Upper lobe of right lung (tissue), 1 donor: ENCODE measurements at places on chromosomes 7 and 10.

- DNase-seq: no peak
Measured at GRCh38 chr10:57950442-57950974, 317.2 kb downstream of the IPMK start.

GRCh38 chr10:72146559-72147323, 58.4 kb upstream of the SPOCK2 start:
- DNase-seq: no peak

- DNase-seq: no peak
Measured at GRCh38 chr10:6102128-6102527, 13.3 kb downstream of the RBM17 start.

GRCh38 chr7:12619461-12620069, 49.0 kb downstream of the SCIN start:
- no peak for DNase-seq

GRCh38 chr7:23788843-23789242, 78.8 kb downstream of the STK31 start:
- no peak for DNase-seq

GRCh38 chr10:99661377-99661763, 2.1 kb downstream of the ENTPD7 start:
- DNase-seq: no peak

GRCh38 chr10:85602713-85603112, 763.9 kb downstream of the GRID1 start:
- DNase-seq: no peak

GRCh38 chr7:45584261-45585210, 10.4 kb downstream of the ADCY1 start:
- DNase-seq: no peak

GRCh38 chr10:71092812-71093401, 119.5 kb upstream of the UNC5B start:
- peak; percentile 31 for DNase-seq

DNA sequence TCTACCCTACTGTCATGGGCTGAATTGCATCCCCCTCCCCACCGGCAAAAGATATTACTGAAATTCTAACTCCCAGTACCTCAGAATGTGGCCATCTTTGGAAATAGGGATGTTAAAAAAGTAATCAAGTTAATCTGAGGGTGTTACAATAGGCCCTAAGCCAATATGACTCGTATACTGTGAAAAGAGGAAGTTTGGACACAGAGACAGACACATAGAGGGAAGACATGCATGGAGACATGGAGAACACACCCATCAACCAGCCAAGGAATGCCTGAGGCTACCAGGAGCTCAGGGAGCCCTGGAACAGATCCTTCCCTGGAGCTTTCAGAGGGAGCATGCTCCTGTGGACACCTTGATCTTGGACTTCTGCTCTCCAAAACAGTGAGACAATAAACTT, 138.2 kb upstream of the ADO start:
- no peak for DNase-seq

DNA sequence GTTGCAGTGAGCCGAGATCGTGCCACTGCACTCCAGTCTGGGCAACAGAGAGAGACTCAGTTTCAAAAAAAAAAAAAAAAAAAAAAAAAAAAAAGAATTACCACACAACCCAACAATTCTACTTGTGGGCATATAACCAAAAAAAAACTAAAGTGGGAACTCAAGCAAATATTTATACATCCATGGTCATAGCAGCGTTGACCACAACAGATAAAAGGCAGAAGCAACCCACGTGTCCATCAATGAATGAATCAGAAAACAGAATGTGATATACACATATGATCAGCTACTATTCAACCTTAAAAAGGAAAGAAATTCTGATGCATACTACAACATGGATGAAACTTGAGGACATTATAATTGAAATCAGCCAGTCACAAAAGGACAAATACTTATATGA, 179.3 kb upstream of the NEBL start:
- DNase-seq: no peak

DNA sequence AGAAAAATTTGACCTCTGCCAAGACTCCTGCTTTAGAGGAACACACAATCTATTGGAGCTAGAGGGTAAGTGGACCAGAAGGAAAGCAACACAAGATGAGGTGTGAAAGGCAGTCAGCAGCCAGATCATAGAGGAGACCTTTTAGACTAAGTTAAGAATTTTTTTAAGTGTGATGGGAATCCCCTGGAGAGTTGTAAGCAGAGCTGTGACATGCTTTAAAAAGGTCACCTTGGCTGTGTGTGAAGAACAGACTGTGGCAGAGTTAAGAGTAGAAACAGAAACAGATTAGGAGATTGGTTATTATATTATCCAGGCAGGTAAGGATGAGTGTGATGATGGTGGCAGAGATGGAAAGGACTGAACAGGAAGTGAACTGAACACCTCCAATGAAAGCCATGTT, 23.5 kb downstream of the CPEB3 start:
- no peak for DNase-seq

- DNase-seq: no peak
Measured at GRCh38 chr7:13737563-13737962, 251.9 kb downstream of the ETV1 start.

DNA sequence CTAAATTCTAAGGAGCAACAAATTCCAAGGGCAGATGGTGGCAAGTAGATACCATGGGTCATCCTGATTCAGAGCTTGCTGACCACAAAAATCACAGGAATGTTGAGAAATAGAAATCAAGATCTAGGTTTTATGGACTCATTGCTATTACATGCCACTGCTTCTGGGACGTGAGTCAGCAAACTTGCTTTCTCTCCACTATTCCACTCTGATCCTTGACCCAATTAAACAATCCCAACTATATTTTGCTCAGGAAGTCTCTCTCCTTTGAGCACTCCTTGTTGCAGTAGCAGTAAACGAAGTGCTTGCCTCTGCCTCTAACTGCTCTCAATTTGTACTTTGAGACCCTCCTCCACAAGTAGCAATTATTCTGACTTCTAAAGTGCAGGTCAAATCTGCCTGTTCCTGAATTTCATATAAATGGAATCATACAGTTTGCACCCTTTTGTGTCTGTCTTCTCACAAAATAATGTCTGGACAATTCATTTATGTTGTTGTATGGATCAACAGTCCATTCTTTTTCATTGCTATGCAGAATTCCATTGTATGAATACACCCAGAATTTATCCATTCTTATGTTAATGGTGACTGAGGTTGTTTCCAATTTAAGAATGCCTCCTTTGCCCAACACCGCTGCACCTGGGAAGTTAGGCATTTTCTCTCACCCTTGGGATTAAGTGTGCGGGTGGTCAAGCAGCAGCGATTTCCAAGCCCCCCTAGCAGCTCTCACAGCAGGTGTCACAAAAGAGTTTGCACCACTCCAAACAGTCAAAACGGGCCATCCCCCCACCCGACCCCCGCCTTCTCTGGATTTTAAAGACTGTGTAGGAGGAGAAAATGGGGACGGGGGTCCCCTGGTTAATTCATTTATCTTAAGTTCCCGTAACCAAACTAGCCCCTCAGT, 35.9 kb downstream of the ACSM6 start:
- DNase-seq: no peak

- DNase-seq: no peak
Measured at GRCh38 chr10:109933984-109934565, 10.8 kb upstream of the XPNPEP1 start.

DNA sequence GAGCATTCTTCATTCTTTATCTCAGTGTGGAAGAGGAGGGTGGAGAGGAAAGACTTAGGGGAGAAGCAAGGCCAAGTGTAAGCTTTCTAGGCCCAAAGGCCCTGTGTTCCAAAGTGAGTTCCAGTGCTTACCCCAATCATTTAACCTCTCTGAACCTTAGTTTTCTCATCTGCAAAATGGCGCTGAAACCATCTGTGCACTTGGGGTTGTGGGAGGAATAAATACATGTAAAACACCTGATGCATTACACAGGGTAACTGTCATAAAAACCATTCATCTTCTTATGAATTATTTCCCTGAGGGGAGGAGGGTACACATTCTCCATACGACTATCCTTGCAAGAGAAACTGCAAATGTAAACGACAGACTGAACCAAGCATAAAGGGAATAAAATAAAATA, 19.0 kb downstream of the PIK3AP1 start:
- no peak for DNase-seq

- no peak for DNase-seq
Measured at GRCh38 chr10:4409319-4409718, 416.7 kb upstream of the AKR1E2 start.

- DNase-seq: no peak
Measured at GRCh38 chr7:97145068-97145467, 27.6 kb downstream of the SDHAF3 start.

GRCh38 chr10:45470098-45471012, 96.3 kb downstream of the ALOX5 start:
- DNase-seq: no peak

GRCh38 chr10:58451193-58451889, 61.3 kb upstream of the BICC1 start:
- no peak for DNase-seq

- no peak for DNase-seq
Measured at GRCh38 chr10:61754587-61755550, 92.1 kb downstream of the CABCOCO1 start.

- DNase-seq: no peak
Measured at GRCh38 chr7:116630357-116630756, 41.6 kb upstream of the MET start.

DNA sequence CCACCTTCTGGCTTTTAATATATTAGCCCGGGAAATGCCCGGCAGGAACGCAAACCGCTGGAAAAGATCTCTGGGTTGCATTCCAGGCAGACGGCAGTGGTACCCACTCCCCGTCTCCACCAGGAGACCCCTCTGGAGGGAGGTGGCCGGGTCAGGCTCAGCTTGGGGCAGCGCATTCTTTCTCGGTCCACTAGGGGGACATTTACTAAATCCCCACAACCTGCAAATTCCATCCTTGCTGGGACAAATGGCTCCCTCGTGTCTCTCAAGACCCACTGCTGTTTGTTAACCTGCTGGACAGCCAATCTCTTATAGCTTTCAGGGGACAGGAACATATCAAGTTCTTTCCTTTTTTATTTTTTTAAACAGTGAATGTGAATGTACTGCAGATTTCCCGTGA, 45.8 kb upstream of the CARD11 start:
- no peak for DNase-seq

DNA sequence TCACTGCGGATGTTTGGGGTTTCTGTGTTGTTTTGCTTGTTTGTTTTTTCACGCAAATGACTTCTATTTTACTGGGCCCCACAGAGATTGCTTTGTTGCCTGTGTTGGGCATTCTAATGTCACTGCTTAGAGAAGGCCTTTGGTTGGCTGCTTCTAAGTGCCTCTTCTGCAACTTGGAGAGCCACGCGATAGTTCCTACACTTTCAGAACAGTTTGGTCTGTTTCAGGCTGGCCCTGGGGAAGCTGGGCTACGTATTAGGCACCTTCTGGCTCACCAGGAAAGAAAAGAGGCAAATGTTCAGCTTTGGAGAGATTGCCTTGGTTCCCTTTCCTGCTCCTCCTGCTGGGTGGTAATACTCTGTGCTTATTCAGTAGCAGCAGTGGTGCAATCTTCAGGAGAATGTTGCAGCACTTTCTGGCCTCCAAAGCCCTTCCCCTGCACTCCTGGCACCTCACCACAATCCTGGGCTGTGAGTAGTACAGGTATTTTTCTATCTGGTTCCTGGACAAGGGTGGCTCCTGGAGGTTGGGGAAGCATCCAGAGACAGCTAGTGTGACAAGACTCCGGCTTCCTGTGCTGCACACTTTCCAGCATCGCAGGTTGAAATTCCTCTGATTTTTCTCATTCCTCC, 1.2 kb downstream of the ANTXRL start:
- peak; percentile 66 for DNase-seq
